ENCODE measurements at places on chromosomes 5 and 9.

GRCh38 chr5:178240766-178241165, 8.2 kb upstream of the PHYKPL start:
- DNase-seq, result no peak

- no peak for DNase-seq
Measured at GRCh38 chr5:15241216-15241821, 258.7 kb upstream of the FBXL7 start.

DNA sequence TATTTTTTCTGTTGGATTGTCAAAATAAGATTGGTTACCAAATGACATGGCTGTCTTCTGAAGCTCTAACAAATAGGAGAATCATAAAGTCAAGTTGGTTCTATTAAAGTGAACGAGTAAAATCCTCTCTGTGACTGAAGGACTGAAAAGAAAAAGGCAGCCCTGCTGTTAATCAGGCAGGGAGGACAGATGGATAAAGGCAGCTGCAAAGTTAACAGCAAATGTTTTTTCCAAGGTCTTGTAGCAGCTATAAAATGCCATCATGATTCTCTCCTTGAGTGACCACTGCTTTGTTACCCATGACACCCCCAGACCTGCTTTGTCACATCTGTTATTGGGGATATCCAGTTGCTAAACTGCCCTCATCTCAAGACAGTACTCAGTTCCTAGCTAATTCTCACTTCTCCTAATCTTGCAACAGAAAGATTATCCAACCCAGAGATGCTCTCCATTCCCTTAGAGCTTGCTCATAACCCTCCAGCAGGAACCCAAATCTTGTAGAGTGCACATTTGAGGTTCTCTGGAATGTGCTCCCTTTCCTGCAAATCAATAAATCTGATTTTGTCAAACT, 89.7 kb upstream of the PARP8 start:
- DNase-seq, result no peak

DNA sequence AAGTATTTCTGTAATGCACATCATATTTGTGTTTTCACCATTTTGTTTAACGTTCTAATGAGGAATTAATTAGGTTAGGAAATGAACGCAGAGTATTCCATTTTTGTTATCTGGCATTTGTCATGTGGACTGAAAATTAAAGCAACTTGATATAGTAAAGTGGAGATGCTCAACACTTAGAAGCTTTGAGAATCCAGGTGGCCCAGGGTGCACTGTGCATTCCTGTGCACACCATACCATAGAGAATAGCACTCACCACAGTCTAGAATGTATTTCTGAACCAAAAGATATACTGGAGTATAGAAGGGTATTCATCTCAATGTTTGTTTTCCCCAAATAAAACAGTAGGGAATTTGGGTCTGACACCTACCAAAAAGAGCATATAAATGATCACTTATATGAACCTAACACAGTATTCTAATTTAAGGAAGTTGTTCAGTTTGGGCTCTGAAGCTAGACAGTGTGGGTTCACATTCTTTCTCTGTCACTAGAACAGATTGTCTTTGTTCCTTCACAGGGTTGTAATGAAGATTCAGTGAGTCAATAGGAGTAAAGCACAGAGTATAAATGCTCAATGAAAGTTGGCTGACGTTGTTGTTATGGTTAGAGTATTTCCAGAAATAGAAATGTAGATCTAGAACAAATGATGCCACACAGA, 125.6 kb upstream of the DMRT1 start:
- DNase-seq, result no peak

DNA sequence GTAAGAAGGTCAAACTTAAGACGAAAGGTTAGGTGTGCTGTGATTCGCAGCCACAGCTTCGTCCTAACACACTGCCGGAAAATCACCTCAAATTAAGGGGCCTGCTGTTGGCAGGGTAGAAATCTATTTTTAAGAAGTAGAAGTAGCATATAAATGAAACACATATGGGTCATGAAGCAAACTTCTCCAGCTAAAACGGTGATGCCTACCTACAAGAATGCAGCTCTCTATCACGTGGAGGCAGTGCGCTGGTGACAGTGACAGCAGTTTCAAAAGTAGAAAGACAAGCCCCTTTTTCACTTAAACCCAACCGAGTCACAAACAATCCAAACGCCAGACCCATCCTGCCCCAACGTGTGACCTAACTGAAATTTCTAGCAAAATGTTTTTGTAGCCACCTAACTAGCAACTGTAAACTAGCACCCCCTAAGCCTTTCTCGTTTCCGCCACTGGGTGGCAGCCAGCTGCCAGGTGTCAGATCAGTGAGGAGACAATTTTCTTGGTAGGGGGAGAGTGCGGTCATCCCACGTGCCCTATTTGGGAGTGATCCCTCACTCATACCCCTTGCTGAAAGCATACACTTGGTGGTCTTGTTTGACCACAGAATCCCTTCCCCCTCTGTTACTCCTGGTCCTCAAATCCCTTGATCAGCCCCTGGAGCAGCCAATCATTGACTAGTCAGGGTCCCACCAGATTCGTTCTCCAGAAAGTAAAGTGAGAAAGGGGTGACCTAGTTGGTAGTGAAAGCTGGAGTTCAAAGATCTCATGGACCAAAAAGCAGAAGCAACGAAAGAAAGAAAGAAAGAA, 71.8 kb upstream of the MAMDC2 start:
- DNase-seq, result no peak

DNA sequence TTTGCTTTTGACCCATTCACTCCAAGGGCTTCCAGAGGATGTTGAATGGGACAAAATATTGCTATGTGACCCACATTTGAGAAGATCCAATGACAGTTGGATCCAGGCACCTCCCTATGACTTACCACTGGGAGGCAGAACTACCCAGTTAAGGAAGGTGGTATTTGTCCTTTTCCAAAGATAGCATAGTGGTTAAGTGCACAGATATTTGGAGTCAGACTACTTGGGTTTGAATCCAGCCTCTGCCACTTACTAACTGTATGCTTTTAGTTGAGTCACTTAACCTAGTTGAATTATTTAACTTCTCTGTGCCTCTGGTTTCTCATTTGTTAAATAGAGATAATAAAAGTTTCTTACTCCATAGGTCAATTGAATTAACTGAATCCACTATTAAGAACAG, 74.5 kb upstream of the PALM2AKAP2 start:
- DNase-seq, result peak; percentile 16

- no peak for DNase-seq
Measured at GRCh38 chr5:109929911-109930310, 240.2 kb downstream of the MAN2A1 start.

- DNase-seq, result no peak
Measured at GRCh38 chr5:31329715-31330114, 136.2 kb downstream of the CDH6 start.

All from epithelial cell of prostate (primary cell).